ENCODE measurements at places on chromosomes 11 and 22.
A peak's percentile ranks its signal among the peaks of the same experiment; 100 is the strongest.

DNA sequence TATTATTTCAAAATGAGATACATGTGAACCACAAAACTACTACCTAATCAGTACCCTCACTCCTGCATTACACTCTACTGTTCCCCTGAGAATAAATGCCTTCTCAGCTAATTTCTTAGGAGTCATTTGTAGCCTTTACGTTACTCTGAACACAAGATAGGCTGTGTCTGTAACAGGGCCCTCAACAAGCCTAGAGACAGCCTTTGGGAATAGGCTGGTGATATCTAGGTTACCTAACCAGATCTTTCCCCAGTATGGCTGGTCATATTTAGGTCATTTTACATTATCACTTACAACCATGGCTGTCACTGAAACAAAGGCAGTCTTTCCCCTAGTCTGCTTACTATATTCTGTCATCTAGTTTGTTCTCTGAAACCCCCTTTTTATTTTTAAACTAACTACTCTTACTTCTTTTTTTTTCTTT lies 14.2 kb downstream of the ATM start:
- DNase-seq: no peak

GRCh38 chr11:57131080-57131790 lies 50.5 kb upstream of the LRRC55 start:
- DNase-seq: peak; percentile 10

- DNase-seq: peak; percentile 44
These were observed 617 bp upstream of the ARHGAP20 start for GRCh38 chr11:110712659-110713448.

GRCh38 chr11:67264877-67265632 lies 1.2 kb upstream of the GRK2 start:
- no peak for DNase-seq

GRCh38 chr11:7775689-7776088 lies 21.1 kb downstream of the OR5P2 start:
- DNase-seq: no peak

GRCh38 chr11:117862753-117863152 lies 13.7 kb downstream of the FXYD6 start:
- no peak for DNase-seq

- no peak for DNase-seq
These were observed 3.4 kb downstream of the PLAAT3 start for GRCh38 chr11:63610604-63611394.

GRCh38 chr11:659532-660085 lies 22.5 kb downstream of the DRD4 start:
- no peak for DNase-seq

GRCh38 chr11:112965656-112966055 lies 4.4 kb downstream of the NCAM1 start:
- no peak for DNase-seq

DNA sequence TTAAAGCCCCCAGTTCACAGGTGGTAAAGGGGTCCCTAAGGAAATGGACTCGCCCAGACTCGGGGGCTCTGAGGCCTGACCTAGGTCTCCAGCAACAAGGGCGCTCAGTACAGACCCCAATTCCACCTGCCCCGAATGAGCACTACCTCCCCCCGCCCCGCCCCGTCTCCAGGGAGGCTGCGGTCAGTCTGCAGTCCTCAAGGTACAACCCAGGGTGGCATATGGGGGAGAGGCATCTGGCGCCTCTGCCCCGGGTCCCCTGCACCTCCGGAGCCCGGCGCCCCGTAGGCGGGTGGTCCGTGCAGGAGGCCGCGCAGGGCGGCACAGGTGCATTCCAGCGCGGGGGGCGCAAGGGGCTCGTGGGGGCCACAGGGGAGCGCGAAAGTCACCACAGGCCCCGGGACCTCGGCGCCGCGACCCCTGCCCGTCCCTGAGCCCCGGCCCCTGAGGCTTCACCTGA lies 361 bp downstream of the CTSD start:
- DNase-seq: no peak

DNA sequence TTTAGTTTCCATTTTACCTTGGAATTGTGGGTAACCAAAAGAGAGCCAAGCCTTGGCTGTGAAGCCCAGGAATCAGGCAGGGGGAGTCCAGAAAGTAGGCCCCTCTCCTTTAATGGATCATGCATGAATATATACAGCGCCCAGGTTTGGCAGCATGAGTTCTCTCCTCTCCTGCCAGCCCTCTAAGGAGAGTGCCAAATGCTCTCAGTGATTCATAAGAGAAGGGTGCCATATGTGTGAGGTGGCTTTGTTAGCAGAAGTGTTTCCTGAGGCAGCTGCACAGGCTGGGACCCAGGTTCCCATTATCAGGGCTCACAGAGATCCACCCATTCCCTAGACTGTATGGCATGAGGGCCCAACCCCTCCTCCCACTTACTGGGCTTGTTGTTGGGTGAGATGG lies 52.3 kb upstream of the SCUBE2 start:
- no peak for DNase-seq

DNA sequence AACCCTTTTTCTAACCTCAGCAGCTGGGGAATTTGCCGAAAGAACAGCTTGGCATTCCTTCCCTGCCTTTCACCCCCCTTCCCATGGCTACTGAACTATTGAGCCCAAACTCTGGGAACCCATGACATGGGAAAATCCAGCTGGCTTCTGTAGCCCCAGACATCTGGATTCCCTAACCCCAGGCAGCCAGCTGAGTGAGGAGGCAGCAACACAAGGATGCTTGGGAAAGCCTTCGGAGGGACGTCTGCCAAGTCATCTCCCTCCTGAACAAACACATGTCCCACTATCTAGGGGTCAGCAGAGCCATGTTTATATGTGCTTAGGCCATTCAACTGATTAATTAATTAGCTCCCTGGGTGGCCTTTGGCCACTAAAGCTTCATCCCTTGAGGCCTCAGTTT lies 21.6 kb downstream of the LRRC55 start:
- DNase-seq: no peak

- DNase-seq: no peak
These were observed 2.8 kb upstream of the ACER3 start for GRCh38 chr11:76857781-76858410.

DNA sequence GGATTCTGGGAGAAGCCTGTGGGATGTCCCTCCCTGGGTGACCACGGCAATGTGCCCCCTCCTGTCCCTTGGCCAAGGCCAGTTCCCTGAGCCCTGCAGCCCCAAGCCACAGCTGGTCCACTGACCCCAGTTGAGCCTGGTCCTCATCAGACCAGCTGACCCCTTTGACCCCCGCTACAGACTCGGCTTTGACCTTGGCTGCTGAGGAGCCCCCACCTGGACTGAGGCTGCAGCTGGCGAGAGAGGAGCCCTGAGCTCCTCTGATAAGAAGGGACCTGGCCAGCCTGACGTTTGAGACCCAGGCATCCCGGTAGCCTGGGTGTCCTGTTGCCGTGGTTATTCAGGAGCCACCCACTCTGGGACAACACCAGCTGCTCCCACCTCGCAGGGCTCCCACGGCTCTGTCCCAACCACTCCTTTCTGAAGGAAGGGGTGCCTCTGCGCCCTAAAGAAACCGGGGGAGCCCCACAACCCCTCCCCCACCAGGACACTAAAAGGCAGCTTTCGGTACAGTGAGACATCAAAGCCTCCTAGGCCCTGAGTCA lies 3.0 kb downstream of the ASCL2 start:
- DNase-seq: no peak

DNA sequence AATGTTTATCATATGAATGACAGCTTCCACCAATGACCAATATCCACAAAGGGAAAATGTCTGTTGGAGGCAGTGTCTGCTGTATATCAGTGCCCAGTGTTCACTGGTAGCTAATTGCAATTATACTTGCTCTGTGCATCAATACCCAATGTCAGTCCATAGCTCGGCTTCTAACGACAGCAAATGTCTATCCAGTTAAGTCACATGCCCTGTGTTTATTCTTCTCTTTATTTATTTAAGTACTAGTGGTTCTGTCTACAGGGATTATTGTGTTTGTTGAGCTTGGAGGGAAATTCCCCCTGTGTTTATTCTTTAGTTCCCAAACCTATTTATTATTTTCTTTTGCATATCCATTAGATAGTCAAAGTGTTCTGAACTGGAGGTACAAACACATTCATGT lies 18.6 kb downstream of the TSKU start:
- DNase-seq: no peak

DNA sequence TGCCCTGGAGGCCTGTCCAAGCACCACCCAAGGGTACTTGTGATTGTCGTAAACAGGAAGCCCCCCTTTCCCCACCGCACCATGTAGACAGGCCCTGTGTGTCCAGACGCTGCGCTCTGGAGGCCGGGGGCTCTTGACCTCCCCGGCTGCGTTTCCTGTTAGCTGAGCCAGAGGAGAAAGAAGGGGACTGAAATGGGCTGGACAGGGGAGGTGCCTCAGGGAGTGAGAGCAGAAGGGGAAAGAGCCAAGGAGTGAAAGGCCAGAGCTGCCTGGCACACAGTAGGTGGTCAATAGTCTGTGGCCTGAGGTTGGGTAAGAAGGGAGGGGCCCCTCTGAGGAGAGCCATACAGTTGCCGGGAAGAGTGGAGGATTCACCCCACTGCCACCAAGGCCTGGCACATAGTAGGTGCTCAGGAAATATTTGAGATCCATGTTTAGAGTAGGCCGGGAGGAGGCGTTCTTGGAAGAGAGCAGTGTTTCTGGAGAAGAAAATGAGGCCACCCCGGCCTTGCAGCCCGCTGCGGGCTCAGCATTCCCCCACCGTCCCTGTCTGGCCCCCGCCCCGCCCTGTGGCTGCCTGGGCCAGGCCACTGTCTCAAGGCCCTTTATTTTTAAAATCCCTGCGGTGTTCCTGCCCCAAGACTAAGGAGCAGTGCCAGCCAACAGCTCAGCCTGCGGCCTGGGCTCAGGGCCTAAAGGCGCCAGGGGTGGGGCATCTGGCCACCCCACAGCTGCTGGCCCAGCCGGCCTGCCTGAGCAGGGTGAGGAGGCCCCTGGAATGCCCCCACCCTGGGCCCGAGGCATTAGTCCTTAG lies 13.6 kb upstream of the CDC42EP1 start:
- no peak for DNase-seq

DNA sequence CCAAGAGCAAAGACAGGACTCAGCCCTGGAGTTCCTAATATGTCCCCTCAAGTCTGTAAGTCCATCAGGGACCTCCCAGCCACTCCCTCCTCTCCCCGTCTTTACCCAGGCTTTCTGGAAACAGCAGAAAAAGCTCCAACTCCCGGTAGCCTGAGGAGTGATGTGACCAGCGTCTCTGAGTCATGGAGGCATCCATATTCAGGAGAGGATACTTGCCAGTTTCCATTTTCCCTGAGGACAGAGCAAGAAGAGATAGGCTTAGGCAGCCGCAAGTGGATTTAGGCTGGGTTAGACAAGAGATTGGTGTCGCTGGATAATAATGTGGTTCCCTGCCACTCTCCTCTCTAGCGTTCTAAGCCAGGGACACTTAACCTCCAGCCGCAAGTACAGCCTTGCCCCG lies 206.6 kb downstream of the GRIK4 start:
- DNase-seq: no peak

DNA sequence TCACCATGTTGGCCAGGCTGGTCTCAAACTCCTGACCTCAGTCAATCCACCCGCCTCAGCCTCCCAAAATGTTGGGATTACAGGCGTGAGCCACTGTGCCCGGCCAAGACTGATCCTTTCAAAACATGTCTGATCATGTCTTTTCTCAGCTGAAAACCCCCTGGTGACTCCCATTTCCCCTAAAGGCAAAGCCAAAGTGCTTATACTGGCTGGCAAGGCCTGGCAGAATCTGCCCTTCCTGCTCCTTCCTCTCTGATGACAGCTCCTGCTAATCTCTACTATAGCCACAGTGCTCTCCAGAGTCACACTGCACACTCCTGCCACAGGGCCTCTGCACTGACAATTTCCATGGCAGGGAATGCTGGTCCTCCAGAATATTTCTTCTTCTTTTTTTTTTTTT lies 2.6 kb upstream of the MCHR1 start:
- DNase-seq: no peak
